ENCODE measurements at places on chromosomes 7 and 10. TPM values are rescaled to one million over a fixed set of nuclear protein-coding genes. Genes with fewer than 3 reads are reported as not detected.
A peak's percentile ranks its signal among the peaks of the same experiment; 100 is the strongest.

DNA sequence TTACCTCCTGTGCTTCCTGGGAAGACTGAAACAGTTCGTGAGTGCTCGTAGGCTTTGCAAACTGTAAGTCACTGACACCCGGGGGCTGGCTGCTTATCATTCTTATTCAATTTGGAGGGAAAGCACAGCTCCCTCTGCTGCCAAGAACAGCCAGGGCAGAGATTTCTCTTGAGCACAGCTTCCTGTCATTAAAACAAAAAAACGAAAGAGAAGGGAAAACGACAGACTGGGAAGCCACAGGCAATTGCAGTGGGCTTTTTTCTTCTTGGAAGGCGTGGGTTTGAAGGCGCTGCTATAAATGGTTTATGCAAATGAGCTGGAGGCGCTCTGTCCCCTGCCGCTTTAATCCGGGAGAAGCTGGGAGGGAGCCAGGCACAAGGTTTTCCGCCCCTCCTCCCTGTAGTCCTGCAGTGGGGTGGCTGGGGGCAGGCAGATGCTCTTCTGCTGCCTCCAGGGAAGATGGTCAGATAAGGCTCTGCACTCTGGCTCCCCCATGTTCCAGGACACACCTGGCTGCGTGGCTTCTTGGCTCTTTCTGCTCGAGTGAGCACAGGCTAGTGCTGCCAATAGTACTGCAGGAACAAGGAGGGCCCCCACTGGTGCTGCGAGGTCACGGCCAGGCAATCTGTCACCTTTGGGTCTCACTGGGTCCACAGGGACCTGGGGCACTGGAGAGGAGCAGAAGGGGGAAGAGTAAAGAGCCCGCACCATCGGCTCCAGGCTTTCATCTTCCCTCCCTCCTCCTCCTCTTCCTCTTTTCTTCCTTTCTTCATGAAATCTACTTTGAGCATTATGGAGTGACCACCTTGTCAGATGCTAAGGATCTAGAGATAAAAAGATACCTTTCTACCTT, 49.5 kb downstream of the NEURL1 start:
- DNase-seq = peak; percentile 46

GRCh38 chr10:8312781-8313180, 258.3 kb downstream of the GATA3 start:
- no peak for DNase-seq

- DNase-seq = no peak
Measured at GRCh38 chr7:82319674-82320118, 123.9 kb downstream of the CACNA2D1 start.

DNA sequence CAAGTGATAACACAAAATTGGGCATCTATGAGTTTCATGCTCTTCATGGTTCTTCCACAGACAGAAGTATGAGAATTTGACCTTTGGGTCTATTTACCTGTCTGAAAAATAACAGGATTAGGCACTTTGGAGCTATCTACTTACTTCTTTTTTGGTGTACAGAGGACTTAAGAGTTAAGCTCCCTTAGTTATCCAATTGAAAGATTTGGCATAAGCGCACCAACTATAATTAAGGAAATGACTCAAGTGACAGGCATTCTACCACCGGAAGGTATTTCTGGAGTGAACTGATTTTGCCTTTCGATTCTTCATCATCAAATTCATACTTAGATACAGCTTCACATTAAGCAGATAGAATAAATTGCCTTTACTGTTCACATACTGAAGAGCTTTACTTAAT, 43.9 kb downstream of the IFIT5 start:
- DNase-seq = no peak

WEE2 gene
- not detected for total RNA-seq

GRCh38 chr7:128113839-128114238, 82.6 kb upstream of the LRRC4 start:
- DNase-seq = no peak

NME8 gene
- total RNA-seq = not detected

GRCh38 chr7:68955656-68956055, 642.6 kb upstream of the AUTS2 start:
- DNase-seq = no peak

GRCh38 chr7:155987681-155988235, 175.5 kb upstream of the SHH start:
- peak; percentile 13 for DNase-seq

AKR1E2 gene
- 4.8 TPM for total RNA-seq

DRGX gene
- not detected for total RNA-seq

MARVELD1 gene
- 2.7 TPM for total RNA-seq

GSDME gene
- 1.7 TPM for total RNA-seq

DNA sequence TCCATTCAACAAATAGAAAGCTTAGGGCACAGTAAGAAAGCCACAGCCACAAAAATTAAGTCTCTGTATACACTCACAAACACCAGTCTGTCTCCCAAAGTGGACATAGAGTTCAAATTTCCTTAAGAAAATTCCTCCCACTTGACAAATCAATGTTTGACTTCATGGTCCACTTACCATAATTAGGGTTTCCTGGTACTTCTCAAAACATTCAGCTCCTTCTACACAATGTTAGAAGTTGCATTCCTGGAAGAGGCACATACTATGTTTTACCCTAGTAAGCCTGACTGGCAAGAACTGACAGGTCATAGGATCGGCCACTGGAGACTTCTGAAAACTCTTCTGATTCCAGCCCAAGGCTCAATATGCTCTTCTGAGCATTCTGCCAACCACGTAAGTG, 70.5 kb downstream of the CPXM2 start:
- no peak for DNase-seq

ADAM22 gene
- total RNA-seq = 1.1 TPM

AKR1C4 gene
- total RNA-seq = not detected

XRCC2 gene
- total RNA-seq = 9.6 TPM

TMEM229A gene
- not detected for total RNA-seq

CPXM2 gene
- not detected for total RNA-seq

DNA sequence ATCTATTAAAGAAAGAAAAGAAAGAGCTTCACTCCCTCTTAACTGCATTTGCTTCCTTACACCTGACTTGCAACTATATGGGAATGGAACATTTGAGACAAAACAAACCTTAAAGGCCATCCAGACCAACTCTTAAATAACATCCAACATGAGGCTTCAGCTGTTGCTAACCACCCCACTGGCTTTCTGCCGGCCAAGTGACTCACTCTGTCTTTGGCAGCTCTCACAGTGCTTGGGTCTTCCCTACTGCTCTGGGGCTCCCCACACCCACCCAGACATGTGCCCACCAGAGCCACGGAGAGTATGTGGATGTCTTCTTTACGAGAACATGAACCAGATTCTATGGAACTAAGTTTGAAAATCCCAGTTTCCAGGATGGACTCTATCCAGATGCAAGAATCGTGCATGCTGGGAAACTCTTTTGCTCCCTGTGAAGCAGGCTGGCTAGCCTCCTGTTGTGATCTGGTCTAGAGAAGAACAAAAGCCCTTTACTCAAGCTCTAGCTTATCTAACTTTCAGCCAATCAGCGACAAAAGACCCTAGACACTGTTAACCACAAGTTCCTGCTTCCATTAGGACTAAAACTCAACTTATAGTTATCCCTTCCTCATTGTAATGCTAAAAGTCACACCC, 245.7 kb downstream of the TCERG1L start:
- DNase-seq = no peak

SFMBT2 gene
- 25.8 TPM for total RNA-seq

- DNase-seq = no peak
Measured at GRCh38 chr10:62618054-62618453, 186.5 kb upstream of the ADO start.

DNA sequence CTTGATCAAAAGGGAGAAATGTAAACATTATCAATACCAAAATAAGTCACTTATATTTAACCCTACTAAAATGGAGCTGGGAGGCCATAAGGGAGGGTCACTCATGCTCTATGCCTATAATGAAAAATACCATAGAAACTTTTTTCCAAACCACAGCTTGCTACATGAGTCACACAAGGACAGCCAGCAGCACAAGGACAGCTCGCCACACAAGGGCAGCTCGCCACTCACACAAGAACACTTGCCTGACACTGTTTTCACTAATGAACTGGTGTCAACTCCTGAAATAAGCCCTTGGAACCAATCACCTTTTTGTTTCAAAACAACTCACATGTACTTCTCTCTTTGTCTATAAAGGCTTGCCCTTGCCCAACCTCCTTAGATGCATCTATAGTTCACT, 43.3 kb downstream of the FRMPD2 start:
- no peak for DNase-seq

DNA sequence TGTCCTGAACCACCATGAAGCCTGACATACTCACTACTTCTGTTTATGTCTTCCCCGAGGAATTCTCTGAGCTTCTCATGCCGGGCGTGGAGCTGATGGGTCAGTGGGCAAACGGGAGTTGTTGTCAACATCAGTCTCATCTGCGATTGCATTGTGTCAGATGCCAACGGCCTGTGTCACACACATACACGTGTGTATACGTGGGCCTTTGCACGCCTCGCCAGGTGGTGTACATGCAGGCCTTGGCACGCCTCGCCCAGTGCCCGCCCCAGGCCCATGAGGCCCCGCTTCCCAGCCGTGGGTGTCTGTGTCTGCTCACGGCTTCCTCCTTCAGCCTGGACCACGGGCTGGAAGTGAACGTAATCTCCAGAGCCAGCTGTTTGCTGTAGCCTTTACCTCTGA, 7.5 kb upstream of the CSGALNACT2 start:
- DNase-seq = peak; percentile 15

DNA sequence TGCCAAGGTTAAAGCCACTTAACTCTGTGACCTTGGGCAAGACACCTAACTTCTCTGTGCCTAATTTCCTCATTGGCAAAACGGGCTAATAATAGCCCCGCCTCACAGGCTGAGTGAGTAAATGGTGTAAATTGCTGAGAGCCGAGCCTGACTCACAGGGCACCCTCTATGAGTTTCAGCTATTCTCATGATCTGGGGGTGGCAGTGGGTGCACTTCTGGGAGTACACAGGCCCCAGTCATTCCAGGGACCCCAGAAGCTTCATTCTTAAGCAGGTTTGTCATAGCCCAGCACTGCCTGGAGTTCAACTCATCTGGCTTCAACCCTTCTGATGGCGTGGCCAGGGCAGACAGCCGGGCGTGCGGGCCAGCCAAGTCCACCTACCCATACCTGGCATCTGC, 137.2 kb downstream of the GRID1 start:
- no peak for DNase-seq

GRCh38 chr7:33418251-33418701, 288.9 kb downstream of the BBS9 start:
- no peak for DNase-seq

DNA sequence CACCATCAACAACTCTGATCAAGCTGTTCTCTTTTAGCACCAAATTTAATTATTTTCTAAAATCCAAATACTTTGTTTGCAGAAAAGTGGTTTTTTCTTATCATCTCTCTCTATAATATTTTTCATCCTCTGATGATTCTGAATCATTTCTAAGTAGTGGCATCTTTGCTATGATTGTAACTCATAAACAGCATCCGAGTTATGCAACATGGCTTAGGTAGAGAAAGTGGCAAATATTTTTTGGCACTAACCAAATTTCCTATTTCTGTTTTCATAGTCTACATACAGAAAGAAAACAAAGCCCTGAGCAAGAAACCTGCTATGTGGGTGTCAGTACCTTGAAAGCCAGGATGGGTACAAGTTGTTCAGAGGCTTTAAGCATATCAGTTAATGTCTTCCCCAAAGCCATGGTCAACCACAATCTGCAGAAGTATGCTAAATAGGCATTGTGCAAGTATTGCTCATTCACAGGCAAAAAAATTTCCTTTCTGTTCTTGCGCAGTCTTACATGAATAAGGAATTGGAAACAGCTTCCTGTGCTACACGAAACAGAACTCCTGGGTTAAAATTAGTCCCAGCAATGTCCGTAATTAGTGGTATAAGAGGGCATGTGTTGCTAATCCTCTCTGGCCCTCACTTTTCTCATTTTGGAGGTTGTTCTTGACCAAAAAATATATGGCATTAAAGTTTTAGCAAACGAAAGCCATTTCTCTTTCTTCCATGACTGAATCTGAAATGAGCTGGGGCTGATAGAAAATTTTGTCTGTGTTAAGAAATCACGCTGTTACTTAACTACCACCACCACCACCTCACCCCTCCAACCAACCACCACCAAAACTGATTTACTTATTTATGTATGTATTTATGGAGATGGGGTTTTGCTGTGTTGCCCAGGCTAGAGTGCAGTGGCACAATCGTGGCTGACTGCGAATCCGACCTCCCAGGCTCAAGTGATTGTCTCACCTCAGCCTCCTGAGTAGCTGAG, 325.6 kb upstream of the MAGI2 start:
- no peak for DNase-seq

OPN4 gene
- not detected for total RNA-seq

GRCh38 chr10:14571866-14572507, 202.7 kb downstream of the FAM107B start:
- DNase-seq = peak; percentile 68

DNA sequence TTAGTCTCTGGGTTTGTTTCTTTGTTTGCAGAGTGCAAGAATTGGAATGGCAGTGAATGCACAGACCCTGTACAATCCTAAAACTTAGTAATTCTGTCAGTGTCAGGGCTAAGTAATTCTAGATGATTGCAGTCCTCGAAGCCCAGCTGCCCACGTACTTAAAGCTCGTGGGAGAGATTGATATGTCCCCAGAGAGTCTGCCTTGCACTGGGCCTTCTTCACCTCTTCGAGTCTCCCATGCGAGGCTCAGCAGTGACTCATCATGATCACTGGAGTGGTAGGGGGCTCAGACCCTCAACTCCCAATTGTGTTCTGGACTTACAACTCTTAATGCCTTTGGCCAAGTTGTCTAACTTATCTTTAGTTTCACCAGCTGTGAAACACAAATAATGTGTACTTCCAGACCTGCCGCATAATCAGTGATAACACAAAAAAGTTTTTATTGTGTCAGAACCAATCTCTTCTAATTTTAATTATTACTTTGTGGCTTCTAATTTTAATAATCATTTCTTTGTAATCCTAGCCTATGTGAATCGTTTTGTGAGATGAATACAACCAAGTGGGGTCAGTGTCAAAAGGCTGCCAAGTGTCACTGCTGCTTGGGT, 345.6 kb upstream of the LRGUK start:
- no peak for DNase-seq

TCERG1L gene
- not detected for total RNA-seq

GRCh38 chr7:121278120-121279021, 50.4 kb upstream of the WNT16 start:
- no peak for DNase-seq

GRCh38 chr7:22166928-22167327, 190.0 kb downstream of the RAPGEF5 start:
- DNase-seq = no peak

- no peak for DNase-seq
Measured at GRCh38 chr7:118590107-118590506, 365.6 kb downstream of the ANKRD7 start.

- no peak for DNase-seq
Measured at GRCh38 chr7:5414916-5415315, 8.7 kb downstream of the TNRC18 start.
